NCI-H1105 (cell line): ENCODE measurements at places on chromosomes 7 and 10.

- no peak for DNase-seq
These were observed 17.9 kb downstream of the RTKN2 start for GRCh38 chr10:62250594-62251198.

DNA sequence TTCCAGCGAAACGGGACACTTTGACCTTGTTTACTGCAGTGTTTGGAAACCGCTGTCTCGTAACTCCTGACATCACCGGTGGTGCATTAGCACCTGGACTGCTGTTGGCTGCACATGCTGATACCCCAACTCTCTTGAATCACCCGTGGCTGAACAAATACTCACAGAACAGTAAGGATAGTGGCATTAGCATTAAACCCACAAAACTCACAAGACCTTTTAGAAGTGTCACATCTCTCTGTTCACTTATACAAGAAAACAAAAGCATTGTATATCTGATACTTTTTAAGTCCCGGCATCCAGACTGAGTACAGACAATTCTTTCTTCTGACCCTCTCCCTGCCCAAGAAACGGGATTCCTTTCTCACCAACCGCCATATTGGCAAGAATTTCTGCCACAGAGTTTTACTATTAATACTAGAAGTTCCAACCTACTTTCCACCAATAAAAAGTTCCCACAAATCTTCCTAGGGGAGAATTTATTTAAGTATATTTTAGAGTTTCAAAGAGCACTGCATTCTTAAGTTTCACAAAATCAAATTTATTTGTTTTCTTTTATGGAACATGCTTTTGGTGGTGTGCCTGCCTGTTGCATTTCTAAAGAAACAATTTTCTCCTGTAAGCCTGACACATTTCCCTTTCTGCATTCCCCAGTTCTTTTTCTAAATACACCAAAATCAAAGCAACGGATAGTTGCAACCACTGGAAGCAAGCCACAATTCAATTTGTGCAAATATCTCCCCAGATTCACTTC lies 208.4 kb upstream of the KLF14 start:
- no peak for DNase-seq

- DNase-seq, result no peak
These were observed 103.3 kb downstream of the DIP2C start for GRCh38 chr10:586151-586550.

DNA sequence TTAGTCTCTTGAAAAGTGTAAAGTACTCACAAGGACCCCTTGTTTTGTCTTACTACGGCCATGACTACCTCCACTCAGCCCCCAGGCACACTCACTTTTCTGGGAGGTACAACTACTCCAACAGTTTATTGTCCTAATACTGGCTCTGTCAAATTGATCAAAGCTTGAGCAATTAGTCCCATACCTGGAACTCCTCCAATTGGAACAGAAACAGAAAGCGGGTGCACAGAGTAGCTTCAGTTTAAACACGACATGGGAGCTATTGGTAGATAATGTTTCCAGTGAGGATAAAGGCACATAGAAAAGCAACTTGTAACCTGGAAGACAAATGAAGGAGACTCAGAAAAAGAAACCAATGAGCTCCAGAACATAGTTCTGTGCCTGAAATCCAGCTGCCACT lies 7.7 kb upstream of the GPR37 start:
- no peak for DNase-seq

- no peak for DNase-seq
These were observed 198.8 kb downstream of the BMPER start for GRCh38 chr7:34104115-34104514.

DNA sequence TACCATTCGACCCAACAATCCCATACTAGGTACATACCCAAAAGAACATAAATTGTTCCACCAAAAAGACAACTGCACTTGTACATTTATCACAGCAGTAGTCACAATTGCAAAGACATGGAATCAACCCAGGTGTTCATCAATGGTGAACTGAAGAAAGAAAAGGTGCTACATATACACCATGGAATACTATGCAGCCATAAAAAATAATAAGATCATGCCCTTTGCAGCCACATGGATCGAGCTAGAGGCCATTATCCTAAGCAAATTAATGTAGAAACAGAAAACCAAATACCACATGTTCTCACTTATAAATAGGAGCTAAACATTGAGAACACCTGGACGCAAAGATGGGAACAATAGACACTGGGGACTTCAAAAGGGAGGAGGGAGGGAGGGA lies 79.3 kb upstream of the NEBL start:
- DNase-seq, result no peak

DNA sequence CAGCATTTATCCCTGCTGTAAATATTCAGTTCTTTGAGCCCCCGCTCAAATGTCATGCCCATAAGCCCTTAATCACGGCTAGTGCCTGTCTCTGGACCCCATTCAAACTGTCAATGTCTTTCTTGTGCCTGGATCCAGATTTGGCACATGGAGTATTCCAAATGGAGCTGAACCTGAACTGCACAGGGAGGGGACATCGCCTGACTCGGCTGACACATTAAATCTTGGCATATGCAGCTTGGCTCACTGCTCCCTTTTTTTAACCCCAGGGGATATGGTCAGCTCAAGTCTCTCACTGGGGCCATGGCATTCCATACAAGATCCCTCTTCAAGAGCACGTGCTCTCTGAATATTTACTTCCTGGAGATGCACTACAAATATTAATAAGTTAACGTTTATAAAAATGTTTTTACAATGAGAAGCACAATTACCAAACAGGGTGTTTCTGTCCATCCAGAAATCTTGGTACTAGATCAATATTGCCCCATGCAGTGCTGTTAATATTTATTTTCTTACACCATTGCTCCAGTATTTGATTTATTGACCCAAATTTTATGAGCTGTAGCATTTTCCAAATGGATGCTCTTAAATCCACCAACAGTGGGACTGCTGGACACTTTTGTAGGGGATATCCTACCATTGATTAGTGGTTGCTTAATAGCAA lies 57.4 kb downstream of the FGFR2 start:
- no peak for DNase-seq
